ENCODE measurements at places on chromosomes 3 and 15.

DNA sequence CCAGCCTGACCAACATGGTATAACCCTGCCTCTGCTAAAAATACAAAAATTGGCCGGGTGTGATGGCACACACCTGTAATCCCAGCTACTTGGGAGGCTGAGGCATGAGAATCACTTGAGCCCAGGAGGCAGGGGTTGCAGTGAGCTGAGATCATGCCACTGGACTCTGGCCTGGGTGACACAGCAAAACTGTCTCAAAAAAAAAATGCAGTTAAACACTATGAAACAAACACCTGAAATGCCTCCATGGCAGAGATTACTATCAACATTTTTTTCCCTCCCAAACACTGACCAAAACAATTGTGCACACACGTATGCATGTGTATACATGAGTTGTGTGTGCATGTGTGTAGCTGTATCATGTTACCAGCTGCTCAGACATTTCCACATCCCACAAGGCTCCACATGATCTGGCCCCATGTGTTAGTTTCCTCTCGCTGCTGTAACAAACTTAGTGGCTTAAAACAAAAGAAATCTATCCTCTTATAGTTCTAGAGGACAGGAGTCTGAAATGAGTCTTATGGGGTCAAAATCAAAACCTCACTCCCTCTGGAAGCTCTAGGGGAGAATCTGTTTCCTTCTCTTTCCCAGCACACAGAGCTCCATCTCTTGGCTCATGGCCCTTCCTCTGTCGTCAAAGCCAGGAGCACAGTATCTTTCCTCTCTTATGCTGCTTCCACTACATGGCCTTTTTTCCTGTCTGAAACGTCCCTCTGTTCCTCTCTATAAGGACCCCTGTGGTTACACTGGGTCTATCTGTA is 34.5 kb downstream of the SLC41A3 start:
- no peak for DNase-seq

DNA sequence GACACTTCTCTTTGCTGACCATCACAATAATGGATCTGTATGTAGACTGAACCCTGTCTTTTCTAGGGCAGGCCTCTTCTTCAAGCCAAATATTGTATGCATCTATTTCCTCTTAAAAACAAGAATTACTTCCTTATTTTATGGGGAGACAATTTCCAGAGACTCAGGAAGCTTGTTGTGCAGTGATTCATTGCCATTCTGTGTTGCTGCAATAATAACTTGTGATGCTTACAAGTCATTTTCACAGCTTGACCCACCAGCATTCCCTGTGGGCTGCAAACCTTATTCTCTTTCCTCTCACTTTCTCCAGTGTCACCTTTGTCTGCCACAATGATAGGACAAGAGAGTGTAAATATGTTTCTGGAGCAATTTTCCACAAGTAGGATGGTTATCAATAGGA is 276.7 kb upstream of the SGO1 start:
- no peak for DNase-seq

DNA sequence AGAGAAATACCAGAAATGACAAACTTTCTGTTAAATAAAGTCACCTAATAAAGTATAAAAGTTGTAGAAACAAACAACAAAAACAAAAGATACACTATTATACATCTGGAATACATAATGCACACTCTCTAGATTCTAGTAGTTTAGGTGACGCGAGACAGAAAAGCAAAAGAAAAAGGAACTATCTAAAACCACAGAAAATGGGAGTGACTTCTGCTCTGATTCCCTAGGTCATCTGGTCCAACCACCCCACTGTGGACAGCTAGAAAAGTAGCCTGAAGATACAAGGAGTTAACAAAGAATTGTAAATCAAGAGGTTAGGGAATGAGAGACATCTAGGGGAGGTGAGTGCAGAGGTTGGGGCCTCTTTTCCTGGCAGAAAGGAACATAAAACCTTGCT is 39.1 kb downstream of the DHX36 start:
- DNase-seq, result no peak

GRCh38 chr3:107283948-107284347 is 93.3 kb upstream of the CCDC54 start:
- DNase-seq, result no peak

DNA sequence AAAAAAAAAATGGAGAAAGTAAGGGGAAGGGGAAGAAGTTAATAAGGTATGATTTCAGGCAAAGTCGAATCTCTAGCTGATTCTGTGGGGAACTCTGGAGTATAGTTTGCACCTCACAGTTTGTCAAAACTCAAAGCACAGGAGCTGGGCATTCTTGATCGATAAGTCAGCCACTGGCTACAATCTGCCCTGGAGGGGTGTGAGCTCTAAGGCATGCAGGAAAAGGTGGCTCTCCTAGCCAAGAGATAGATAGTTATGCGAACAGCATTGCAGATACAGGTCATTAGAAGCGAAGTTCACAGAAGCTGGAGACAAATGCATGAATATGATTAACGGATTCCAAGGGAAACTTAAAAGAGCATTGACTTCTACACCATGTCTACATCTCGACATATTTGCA is 952.6 kb downstream of the AGBL1 start:
- DNase-seq, result no peak

DNA sequence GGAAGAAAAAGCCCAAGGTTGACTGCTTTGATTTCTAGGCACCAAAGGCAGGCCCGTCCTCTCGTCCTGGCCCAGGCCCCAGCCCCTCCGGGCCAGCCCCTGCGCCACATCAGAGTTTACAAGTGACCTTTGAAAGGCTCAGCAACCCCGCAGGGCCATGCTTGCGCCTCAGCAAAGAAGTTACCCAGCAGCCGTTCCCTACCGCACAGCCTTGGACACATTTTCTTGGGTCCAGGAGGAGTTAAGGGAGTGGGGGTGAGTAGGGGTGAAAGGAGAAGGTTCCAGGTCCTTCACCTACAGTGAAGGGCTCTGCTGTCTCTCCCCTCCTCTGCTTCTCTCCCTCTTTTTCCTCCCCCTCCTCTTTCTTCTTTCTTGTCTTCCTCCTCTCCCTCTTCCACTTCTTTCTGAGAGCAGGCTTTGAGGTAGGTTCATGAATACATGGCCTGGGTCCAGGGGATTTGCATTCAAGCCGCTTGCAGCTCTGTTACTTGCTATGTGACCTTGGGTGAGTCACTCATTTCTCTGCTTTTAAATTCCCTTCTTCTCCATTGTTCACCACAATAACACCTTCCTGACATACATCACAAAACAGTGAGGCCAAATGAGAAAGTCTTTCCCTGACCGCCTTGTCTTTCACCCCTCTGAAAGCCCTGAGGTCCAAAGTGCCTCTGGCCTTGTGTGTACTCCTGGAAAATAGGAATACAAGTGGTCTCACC is 223.3 kb upstream of the TPRG1 start:
- DNase-seq, result no peak

DNA sequence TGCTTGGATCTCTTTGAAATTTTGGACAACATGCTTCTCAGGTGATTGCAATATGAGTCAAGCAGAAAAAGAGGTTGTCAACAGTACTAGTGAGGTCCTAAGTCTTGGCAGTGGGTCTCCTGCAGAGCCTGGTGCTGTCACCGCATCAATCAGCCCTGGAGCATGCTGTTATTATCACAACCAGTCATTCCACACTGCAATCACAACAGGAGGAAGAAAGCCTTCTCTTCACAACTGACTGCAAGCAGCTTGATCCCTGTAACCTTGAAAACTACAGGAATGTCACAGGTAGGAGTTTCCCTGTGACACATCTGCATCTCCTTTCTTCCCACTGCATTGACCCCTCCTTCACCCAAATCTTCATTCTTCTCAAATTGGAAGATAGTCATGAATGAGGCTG is 451.1 kb upstream of the ATP11B start:
- no peak for DNase-seq

- DNase-seq, result no peak
Measured at GRCh38 chr3:191412759-191413158, 48.2 kb upstream of the PYDC2 start.

DNA sequence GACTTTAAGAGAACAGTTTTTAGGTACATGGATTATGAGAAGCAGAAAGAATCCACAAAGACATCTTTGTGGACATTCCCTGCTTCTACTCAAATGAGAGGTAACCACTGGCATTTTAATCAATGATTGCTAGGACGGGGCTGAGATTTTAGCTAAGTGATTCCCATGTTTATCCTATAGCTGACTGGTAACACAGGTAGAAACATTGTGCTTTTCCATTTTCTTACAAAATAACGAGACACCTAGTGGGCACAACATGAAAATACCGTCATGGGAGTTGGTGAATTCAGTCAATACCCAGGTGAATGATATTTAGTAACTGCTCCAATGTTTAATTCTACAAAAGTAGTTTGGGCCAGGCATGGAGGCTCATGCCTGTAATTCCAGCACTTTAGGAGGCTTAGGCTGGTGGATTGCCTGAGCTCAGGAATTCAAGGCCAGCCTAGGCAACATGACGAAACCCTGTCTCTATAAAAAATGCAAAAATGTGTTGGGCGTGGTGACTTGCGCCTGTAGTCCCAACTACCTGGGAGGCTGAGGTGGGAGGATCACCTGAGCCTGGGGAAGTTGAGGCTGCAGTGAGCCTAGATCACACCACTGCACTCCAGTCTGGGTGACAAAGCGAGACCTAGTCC is 37.2 kb upstream of the DENND4A start:
- no peak for DNase-seq

DNA sequence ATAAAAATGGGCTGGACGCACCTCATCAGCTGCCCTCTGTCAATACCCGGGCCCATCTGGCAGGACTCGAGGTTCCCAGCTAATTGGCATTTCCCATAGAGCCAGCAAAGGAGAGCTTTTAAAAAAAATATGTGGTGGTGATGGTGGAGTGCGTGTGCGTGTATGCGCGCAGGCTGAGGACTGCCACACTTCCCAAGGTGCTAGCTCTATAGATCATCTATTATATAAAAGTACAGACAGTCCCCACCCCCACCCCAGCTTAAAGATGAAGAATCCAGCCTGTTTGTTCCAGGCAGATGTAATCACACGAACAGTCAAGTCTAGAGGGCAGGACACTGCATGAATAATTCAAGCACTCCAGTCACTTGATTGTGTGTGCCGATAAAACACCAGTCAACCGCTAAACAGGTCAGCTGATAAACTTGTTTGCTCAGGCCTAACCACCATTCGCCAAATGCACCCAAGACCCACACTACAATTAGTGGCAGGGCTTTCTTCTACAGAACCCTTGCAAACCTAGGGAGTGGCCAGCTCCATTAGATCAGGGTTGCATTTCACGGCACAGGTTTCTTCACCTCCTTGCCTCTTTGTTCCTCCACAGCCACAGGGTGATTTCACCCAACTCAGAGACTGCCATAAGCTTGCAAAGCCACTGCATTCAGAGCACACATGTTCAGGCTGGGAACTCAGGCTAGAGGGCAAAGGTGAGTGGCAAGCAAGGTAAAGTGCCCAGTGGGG is 5.8 kb downstream of the TLE3 start:
- no peak for DNase-seq

DNA sequence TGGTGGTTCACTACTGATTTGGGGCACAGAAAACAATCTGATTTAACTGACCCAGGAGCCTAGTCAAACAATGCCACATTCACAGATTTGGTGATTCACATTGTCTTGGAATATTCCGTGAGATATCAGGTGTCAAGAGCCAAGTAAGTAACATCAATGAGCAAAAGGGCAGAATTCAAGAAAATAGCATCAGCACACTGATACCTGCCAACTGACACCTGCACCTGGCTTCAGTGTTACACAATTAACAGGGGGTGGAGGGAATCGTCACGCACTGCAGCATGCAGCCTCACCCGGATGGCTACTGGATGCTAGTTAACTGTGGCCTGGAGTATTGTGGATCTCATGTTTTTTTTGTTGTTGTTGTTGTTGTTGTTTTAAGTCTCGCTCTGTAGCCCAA is 17.6 kb downstream of the CCNL1 start:
- DNase-seq, result no peak

GRCh38 chr3:42425736-42426407 is 15.5 kb upstream of the LYZL4 start:
- DNase-seq, result no peak

GRCh38 chr3:123080864-123081562 is 14.2 kb downstream of the PDIA5 start:
- DNase-seq, result no peak

DNA sequence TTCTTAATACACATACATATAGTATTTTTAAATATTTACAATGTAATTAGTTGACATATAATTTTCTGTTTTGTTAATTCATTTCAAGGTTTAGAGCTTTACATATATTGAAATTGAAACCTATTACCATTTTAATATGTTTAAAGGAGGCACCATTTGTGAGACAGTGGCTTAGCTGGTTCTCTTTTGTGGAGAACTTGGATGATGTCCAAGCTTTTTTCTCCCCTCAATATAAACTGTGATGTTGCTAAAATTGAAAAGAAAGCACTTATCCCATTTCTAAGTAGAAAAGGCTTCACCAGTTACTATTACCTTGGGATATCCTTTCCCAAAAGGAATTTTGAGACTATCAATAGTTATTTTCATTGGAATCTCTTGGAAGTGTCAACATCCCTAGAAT is 707.2 kb downstream of the NTRK3 start:
- DNase-seq, result no peak

DNA sequence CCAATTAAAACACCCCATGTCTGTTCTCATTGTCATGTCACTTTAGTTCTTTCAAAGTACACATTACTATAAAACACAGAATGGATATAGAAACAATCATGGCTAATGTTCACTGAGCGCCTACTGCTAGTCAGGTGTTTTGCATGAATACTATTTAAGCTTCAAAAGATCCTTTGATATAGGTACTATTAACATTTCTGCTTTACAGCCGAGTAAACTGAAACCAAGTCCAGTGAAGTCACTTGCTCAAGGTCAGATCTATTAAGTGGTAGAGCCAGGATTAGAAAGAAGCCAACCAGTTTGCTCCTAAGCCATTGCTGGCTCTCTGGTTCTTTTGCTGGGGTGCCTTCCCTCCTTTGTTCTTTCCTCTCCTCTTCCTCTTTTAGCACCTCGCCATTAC is 32.4 kb upstream of the NMNAT3 start:
- no peak for DNase-seq

DNA sequence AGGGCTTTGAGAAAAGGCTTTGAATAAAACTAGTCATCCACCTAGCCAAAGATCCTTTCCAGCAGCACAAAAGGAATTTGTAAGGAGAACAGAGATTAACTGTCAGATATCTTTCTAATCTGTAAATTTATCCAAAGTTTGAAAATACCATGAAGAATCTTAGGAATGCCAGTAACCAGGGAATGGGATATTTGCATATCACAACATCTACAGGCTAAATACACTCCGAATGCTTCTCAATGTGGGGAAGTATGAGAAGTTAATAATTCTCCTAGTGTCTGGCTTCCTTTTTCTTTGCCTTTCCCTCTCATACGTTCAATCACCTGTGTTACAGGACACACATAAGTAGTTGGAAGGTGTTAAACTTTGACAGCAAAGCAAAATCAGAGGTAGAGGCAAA is 7.8 kb downstream of the ANAPC13 start:
- no peak for DNase-seq

GRCh38 chr3:61449327-61450040 is 111.9 kb upstream of the PTPRG start:
- no peak for DNase-seq

GRCh38 chr3:188169830-188170455 is 16.0 kb downstream of the LPP start:
- DNase-seq, result no peak
